ENCODE measurements at places on chromosomes 5 and 9.
A peak's percentile ranks its signal among the peaks of the same experiment; 100 is the strongest.

DNA sequence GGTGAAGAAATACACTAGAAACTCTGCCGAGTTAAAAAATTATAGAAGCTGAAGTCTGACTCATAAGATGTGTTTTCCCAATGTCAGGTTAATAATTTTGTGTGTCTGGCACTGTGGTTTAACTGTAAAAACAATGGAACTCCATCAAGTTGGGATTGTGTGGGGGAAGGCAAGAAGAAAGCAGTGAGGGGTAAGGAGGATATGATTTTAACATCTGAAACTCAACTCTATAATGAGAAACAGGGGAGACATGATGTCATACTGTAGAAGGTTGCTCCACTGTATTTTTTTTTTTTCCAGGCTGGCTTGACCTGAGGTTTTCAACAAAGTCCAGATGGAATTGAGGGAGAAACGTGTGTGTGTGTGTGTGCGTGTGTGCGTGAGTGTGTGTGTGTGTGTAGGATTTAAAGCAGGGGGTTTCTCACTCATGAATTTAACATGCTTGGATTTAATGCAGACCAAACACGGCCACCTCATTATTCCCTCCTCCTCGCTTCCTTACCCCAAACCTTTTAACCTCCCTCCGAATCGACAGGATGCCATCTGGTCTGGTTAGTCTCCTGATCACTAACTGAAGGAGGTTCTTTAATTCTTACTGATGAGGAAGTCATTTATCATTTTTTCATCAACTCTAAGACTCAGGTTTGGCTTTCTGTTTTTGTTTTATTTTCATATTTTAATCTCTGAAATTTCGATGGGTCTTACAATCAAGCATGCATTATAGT is 140.2 kb upstream of the LPAR1 start:
- peak; percentile 62 for DNase-seq

DNA sequence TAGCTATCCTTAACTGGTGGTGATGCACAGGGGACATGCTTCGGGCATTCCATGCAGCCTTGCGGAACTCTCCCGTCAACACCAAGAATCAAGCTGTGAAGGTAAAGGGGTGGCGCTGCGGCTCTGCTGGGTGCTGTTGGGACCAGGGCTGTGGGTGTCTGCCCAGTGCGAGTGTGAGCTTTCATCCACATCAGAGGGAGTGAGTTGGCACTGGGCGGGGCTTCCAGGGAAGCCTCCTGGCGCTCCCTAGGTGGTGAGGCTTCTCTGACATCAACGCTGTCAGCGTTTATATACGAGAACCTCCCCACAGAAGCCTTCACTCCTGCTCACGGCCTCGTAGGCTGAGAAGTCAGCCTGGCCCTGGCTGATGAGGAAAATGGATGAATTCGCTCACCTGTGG is 11.7 kb downstream of the ARPC5L start:
- no peak for DNase-seq

- peak; percentile 90 for DNase-seq
These were observed 17.4 kb downstream of the TMOD1 start for GRCh38 chr9:97518909-97519307.

DNA sequence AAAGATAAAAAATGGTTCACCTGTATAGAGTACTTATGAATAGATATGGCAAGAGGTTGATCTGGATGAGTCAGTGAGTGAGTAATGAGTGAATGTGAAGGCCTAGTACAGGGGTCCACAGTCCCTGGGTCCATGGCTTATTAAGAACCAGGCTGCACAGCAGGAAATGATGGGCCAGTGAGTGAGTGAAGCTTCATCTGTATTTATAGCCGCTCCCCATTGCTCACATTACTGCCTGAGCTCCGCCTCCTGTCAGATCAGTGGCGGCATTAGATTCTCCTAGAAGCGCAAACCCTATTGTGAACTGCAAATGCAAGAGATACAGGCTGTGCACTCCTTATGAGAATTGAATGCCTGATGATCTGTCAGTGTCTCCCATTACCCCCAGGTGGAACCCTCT is 307.7 kb upstream of the ZNF608 start:
- no peak for DNase-seq

DNA sequence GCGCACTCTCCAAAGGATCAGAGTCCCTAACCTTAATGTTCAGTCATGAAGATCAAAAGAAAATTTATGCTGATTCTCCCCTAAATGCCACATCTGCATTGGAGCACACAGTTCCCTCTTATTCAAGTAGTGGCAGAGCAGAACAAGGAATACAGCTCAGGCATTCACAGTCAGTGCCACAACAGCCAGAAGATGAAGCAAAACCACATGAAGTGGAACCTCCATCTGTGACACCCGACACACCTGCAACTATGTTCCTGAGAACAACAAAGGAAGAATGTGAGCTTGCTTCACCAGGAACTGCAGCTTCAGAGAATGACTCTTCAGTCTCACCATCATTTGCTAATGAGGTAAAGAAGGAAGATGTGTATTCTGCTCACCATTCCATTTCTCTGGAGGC is 40.0 kb downstream of the CMYA5 start:
- DNase-seq = no peak

DNA sequence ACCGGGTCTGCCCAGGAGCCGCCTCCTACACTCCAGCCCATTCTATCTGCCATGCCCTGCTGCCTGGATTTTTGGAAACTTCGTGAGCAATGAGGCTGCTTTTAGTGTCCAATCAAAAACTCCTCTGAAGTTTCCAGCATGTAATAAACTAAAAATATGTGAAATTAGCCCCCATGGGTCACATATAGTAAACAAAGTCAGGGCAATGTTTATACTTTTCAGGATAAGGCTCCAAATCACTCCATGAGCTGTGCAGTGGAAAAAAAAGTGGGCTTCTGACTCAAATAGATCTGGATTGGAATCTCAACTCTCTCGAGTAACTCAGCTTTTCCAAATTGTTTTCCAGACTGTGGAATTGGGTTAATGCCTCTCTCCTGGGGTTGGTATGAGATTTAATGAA is 68.2 kb downstream of the PIK3R1 start:
- DNase-seq = peak; percentile 45

- DNase-seq = no peak
These were observed 18.5 kb downstream of the NAIF1 start for GRCh38 chr9:128048663-128049062.

GRCh38 chr5:164687391-164687790 is 1182.0 kb downstream of the MAT2B start:
- no peak for DNase-seq

GRCh38 chr5:4855880-4856279 is 284.2 kb upstream of the ADAMTS16 start:
- no peak for DNase-seq

DNA sequence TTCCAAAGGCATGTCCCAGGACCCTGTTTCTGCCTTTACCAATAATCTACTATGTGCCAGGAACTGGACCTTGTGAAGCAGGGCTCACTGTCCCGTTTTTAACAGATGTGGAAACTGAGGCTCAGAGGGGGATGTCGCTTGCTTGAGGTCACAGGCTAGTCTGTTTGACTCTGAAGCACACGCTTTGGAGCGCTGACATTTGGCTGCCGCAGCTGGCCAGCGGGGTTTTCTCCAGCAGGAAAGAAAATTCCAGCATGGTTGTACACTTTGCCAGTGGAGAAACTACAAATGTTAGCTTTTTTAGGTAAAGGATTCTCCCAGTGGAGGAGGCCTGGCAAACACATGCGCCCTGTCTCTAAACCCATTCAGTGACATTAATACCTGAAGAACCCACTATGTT is 50.5 kb downstream of the SH3PXD2B start:
- no peak for DNase-seq

DNA sequence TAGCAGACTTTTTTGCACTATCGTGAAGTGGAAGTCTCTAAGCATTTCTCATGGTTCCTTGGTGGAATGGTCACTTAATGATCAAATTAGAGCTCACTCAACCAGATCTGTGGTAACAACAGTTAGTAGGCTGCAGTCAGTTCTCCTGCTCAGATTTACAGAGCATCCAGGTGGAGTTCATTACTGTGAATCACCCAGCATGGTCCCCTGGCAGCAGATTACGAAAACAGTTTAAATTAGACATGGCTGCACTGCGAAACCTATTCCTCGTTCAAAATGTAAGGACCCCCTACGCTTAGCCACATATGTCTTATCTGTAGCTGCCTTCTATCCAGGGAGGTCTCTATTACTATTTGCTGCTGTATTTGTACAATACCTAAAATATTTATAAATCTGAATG is 823.6 kb upstream of the ARRDC3 start:
- no peak for DNase-seq

DNA sequence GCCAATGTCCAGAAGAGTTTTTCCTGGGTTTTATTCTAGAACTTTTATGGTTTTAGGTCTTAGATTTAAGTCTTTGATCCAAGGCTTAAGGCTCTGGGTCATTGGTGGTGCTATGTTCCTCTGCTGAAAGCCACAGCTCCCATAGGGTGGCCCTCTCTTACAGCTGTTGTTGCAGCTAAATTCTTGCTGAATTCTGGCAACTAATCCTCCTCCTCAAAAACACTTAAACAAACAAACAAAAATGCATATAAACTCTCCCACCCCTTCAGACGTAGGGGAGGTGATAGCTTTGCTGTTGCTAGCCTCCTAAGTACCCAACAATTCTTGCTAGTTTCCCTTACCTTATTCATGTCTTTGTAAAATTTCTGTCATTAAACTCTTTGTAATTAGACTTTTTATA is 30.2 kb downstream of the IQGAP2 start:
- DNase-seq = no peak

- DNase-seq = no peak
These were observed 1.1 kb upstream of the SEMA4D start for GRCh38 chr9:89498852-89499480.

- no peak for DNase-seq
These were observed 11.0 kb downstream of the BSPRY start for GRCh38 chr9:113360242-113360842.

DNA sequence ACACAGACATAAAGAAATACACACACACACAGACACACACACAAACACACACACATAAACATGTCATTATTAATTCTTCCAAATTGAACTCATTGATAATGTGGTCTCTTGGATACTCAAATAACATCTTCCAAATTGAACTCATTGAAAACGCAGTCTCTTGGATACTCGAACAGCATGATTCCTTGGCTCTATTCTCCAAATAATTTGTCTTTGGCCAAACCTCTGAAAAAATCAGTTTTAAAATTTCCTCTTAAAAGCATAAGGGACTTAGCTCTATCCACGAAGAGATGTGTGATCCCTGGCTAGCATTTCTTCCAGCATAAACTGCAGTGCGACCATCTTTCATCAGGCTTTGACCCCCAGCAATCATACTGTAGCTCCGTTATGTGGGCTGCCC is 296.6 kb downstream of the IRX2 start:
- no peak for DNase-seq

- peak; percentile 60 for DNase-seq
These were observed 72.5 kb downstream of the BASP1 start for GRCh38 chr5:17289681-17290539.

DNA sequence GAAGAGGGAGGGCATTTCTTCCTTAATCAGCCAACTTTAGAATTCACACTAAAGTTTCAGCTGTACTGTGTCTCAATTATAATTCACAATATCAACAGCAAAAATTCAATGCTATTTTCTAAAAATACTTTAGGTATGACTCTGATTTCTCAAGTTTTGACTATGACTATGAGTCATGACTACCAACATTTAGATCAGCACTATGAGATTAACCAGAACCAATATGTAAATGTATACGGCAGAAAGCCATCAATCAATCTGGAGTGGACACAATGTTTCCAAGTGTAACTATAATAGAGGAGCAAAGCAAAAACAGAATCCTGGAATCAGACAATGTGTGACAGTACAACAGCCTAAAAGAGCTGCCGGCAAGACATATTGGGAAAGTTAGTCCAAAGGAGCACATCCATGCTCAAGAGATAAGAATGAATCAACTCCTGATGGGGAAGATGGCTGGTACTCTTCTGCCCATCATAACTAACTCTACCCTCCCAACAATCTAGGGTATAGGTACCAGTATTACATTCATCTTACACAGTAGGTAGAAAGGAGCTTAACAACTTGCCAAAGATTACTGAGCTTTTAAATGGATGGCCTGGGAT is 294.4 kb downstream of the SEMA5A start:
- DNase-seq = peak; percentile 51

DNA sequence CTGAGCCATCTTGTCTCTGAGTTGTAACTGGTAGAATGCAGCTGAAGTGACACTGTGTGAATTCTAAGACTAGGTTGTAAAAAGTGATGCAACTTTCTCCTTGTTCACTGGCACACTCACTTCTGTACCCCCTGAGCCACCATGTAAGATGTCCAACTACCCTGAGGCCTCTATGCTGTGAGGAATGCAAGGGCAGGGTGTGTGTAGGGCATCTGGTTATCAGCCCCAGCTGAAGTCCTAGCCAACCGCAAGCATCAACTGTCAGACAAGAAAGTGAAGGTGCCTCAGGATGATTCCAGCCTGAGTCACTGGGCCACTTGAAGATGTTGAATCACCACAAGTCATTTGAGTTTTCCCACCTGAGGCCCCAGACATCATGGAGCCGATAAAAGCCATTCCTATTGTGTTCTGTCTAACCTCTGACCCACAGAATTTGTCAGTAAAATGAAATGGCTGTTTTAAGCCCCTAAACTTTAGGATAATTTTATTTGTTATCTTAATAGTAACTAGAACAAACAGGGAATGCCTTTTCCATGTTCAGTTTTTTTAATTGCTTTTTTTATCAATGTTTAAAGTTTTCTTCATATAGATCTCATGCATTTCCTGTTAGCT is 18.7 kb upstream of the RHOBTB3 start:
- DNase-seq = peak; percentile 83

DNA sequence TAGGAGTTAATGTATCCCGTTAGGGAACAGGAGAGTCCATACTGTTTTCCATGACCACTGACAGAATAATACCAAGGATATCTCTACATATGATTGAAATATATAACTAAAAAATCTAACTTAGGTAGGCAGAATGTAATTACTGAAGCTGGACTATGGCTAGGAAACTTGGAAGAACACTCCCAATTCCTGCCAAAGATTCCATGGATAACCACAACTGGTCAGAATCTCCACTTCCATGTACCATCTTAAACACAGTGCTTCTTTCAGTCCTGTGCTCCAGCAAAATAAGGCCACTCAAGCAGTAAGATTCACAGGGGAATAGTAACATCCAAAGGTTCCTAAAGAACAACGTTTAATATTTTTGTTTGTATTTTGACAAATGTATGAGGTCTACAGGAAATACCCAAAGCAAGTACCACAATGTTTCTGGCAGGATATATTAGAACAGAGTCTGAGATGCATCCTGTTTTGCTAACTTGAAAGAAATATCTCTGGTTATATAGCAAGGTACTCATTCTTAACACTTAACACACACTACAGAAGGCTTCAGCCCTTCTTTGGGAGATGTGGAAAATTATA is 295.0 kb downstream of the ADAMTS6 start:
- DNase-seq = no peak

- no peak for DNase-seq
These were observed 1.3 kb upstream of the TMEM210 start for GRCh38 chr9:137172901-137173795.

Measured in fibroblast of villous mesenchyme (primary cell).